ENCODE measurements at places on chromosomes 2 and 18. TPM values are rescaled to one million over a fixed set of nuclear protein-coding genes. Genes with fewer than 3 reads are reported as not detected.

Gene NPPC
- not detected for polyA plus RNA-seq

DNA sequence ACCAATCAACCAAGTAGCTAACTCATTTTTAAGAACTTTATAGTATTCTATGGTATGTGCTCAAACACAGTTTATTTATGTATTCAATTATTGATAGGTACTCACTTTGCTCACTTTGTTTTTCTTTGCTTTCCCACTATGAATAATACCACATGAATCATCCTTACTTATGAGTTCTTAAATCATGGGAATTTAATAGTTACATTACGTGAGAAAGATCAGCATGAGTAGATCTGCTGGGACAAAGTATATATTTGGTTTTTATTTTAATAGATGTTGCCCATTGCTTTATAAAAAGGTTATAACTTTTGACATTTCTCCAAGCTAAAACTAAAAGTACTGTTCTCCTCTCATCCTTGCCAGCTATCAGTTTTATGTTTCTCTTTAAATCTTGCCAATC lies 390.7 kb downstream of the LRATD1 start:
- DNase-seq, result no peak

GRCh38 chr18:46555724-46556123 lies 101.3 kb downstream of the LOXHD1 start:
- DNase-seq, result no peak

DNA sequence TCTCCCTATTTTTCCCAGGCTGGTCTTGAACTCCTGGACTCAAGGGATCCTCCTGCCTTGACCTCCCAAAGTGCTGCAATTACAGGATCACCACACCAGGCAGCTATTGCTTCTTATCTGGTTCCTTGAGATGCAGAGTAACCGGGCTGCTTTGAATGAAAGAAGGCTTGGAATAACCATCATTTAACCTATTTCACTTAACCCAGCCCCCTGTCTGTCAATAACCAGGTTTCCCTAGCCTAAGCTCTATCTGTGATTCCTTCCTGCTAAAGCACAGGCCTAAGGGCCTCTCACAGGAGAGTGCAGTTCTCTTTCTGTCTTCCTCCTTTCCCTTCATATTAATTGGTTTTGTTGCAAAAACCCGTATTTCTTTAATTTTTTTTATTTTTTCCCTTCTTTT lies 393.5 kb upstream of the RAB12 start:
- no peak for DNase-seq

DNA sequence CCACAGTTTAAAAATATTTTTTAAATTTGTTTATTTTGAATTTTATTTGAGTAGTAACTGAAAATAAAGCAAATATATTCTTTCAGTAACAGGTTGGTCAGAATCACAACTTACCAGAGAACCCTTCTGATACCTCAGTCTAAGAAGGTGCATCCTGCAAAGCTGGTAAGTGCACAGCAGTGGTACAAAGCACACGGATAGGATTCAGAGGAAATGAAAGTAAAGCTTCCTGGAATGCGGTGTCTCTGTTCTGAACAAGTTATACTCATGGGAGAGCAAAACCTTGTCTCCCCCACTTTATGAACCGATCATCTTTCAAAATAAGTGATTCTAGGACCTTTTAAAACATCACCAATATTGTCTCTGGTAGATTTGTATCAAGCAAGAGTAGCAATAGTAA lies 398.3 kb downstream of the TMX3 start:
- DNase-seq, result peak; percentile 7

Gene NAB1
- 19.5 TPM for polyA plus RNA-seq

Gene SERPINB4
- polyA plus RNA-seq, result 0.06 TPM

GRCh38 chr2:20629581-20630171 lies 21.2 kb downstream of the HS1BP3 start:
- no peak for DNase-seq

- no peak for DNase-seq
Observed at GRCh38 chr2:72024451-72025175, 123.0 kb downstream of the CYP26B1 start.

Gene GPR155
- polyA plus RNA-seq, result 3.0 TPM

- peak; percentile 61 for DNase-seq
Observed at GRCh38 chr2:55268907-55269644, at the start of gene MTIF2. Gene MTIF2, minus strand, starts transcription at chr2:55269231. Its CDS starts 5,373 bp downstream, at chr2:55263858.

- DNase-seq, result no peak
Observed at GRCh38 chr2:2174956-2175355, 156.1 kb downstream of the MYT1L start.

Gene LIPG
- polyA plus RNA-seq, result 0.25 TPM

Gene LIMS4
- polyA plus RNA-seq, result 8.7 TPM

DNA sequence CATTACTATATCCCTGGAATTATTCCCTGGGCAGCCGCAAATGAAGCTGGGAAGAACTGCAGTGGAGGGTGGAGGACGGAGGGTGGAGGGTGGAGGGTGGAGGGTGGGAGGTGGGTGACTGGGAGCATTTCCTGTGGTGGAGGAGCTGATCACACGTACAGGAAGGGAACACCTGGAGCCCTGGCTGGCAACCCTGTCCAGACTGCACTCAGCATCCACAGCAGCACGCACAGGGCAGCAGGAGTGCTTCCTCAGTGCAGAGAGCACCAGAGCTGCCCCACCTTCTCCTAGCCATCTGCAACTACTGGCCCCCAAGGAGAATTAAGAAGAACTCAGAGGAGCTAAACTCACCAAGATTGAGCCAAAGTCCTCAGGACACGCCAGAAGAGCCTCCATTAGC lies 249.9 kb downstream of the EIPR1 start:
- DNase-seq, result no peak

- no peak for DNase-seq
Observed at GRCh38 chr18:51211552-51211951, 14.1 kb upstream of the MEX3C start.

Gene SP100
- 34.8 TPM for polyA plus RNA-seq

DNA sequence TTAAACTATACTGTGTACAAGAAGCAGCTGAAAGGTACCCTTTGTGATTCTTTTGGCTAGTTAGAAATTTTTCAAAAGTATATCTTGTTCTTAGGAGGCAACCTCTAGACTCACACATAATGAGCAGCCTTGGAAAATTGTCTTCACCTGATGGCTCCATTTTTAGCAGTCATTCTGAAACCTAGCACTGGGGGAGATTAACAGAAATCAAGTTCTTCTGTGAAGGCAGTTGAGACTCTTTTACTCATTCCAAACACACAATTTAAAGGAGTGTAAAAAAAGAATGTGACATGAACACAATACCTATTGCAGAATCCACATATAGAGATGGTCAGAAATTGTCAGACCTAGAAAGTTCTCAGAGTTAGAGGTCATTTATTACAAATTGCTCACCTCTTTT lies 197.7 kb downstream of the UBE2E3 start:
- no peak for DNase-seq

- no peak for DNase-seq
Observed at GRCh38 chr2:240225131-240225530, 84.7 kb upstream of the OTOS start.

- DNase-seq, result no peak
Observed at GRCh38 chr2:172098650-172099471, 3.8 kb downstream of the DLX2 start.

DNA sequence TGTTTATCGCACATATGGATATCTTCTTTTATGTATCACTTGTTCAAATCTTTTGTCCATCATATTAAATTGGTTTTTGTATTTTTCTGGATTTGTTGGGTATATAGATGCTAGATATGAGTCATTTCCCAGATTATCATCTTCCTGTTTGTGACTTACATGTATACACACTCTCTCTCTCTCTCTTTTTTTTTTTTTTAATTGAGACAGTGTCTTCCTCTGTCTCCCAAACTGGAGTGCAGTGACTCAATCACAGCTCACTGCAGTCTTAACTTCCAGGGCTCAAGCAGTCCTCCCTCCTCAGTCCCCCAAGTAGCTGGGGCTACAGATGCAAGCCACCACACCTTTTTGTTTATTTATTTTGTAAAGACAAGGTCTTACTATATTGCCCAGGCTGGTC lies 43.8 kb downstream of the XIRP2 start:
- DNase-seq, result no peak

Gene CYBRD1
- polyA plus RNA-seq, result 308 TPM

Gene TCF7L1
- polyA plus RNA-seq, result 3.2 TPM

Gene OR6B2
- not detected for polyA plus RNA-seq

Gene CD8B2
- not detected for polyA plus RNA-seq

GRCh38 chr18:31610286-31611205 lies 18.9 kb downstream of the TTR start:
- DNase-seq, result no peak

DNA sequence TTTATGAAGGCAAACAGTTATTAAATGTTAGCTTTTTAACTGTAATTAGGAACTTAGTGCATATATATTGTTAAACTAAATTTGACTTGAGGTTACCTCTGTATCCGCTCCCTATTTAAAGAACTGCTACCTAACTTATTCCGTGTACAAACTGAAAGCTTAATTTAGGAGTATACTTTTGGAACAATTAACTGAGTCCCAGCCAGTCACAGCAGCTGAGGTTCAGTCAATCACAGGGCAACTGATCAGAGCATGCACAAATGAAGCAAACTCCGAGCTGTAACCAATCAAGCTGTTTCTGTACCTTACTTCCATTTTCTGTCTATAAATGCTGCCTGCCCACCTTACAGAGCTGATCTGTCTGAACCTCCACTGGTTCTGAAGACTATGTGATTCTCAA lies 61.2 kb downstream of the RAB3GAP1 start:
- DNase-seq, result no peak

- DNase-seq, result no peak
Observed at GRCh38 chr2:149314687-149315086, 15.7 kb upstream of the LYPD6 start.

- DNase-seq, result no peak
Observed at GRCh38 chr2:2919574-2920365, 457.8 kb downstream of the EIPR1 start.

Gene CSRNP3
- 0.18 TPM for polyA plus RNA-seq

DNA sequence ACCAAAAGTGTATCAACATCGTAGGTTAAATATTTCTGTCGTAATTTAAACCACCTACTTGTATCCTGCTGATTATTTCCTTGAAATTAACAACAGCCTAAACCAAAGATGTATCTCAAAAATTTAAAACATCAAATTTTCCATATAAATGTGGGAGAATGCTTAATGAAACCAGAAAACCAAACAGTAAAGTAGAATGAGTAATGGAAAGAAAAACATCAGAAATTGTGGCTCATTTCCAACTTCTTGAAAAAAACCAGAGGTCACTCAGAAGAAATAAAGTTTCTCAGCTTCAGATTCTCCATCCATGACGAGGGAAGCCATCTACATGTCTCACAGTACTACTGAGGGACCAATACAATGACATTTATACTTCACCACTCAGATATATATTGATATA lies 296.5 kb downstream of the NOL4 start:
- no peak for DNase-seq

- no peak for DNase-seq
Observed at GRCh38 chr18:22483407-22483806, 65.7 kb upstream of the CTAGE1 start.

DNA sequence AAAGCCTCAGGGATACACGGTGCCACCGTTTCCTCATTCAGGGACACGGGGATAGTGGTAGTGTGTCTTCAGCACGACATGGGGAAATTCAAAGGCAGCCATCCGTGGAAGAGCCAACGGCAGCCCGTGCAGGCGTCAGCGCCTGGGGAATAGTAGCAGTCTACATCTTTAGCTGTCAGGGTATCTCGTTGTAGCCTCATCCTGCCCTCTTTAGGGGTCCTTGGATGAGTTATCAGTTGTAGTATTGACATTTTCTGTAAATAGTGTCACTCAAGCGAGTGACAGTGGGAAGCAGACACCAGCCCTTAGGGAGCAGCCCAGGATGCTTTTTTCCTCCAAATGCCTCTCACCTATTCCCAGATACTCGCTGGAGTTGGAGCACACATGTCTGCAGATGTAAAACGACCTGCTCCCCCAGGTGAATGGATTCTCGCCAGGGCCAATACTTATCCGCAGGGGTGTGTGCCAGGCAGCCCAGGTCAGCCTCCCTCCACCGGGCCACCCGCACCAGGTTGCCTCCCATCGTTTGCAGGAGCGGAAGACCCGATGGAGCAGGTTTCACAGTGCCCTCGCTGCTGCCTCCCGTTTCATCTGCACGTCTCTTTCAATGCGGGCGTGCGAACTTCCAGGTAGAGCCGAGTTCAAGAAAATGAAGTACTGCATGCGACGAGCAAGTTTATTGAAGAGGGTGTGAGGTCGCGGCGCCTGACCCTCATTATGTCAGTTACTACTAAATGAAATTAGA lies 41.0 kb downstream of the AGAP1 start:
- no peak for DNase-seq

GRCh38 chr2:113703386-113704299 lies 52.8 kb downstream of the SLC35F5 start:
- DNase-seq, result no peak

DNA sequence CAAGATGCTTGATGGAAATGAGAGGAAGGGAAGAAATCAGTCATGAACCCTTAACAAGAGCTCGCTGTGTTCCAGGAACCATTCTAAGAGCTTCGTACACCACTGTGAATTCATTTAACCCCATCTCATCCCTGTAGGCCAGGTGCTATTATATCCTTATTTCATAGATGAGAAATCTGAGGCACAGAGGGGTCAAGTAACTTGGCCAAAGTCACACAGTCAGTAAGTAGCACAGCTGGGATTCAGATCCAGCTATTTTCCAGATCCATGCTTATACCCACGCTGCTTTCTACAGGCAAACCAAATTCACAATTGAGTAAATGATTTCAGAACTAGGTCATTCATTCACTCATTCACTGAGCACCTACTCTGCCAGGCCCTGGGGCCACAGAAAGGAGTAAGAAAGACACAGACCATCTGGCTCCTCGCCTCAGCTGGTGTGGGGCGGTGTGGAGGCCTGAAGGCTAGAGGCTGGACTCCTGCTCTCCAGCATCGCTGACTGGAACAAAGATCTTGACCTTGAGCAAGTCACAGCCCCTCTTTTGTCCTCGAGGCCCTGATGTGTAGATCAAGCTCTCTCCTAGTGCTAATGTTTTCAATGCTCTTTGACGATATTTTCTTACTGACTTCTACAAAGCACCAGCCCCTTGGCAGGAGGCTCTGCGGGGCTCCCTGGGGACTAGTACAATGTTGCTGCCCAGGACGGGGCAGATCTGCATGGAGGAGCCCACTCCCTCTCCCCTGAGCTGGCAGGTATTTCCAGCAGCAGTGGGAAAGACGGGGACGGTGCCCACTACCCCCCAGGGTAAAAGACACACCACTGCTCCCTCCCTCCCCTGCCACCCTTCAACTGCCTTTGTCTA lies 26.5 kb downstream of the STEAP3 start:
- no peak for DNase-seq

DNA sequence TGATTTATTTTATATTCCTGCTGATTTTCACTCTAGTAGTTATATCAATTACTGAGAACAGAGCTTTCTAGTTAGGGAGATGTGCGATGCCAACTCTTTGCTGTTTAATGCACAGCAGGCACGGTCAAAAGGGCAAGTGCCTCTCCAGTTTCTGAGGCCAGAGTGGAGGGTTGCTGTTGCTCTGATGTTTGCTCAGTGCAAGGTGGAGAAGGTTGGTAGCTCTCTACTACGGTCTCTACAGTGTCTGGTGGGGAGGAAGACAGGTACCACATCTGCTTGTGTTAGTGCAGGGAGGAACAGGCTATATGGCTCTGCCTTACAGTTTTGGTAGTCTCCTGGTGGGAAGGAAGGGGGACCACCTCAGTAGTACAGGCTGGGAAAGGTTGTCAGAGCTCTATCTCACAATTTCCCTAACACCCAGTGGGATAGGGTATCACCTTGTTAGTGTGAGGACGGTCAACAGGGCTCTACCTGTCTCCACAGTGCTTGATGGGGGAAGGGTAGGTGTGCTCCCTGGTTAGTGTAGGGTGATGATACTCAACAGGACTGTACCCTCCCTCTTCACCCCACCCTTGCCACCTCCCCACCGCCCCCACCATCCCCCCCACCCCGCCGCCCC lies 85.9 kb downstream of the FANCL start:
- no peak for DNase-seq

Gene CKAP2L
- polyA plus RNA-seq, result 3.3 TPM

- DNase-seq, result no peak
Observed at GRCh38 chr2:111182121-111182520, 61.4 kb downstream of the BCL2L11 start.

Measured in BJ (cell line).